ENCODE measurements at places on chromosomes 6 and 20.

- no peak for DNase-seq
These were observed 192.2 kb upstream of the DTNBP1 start for GRCh38 chr6:15854826-15855710.

- no peak for DNase-seq
These were observed 107.7 kb downstream of the FOXF2 start for GRCh38 chr6:1496836-1497760.

- DNase-seq: no peak
These were observed 42.6 kb upstream of the ENPP1 start for GRCh38 chr6:131765081-131765803.

GRCh38 chr6:150878347-150879213 lies 13.1 kb downstream of the MTHFD1L start:
- no peak for DNase-seq

GRCh38 chr6:8543714-8544113 lies 108.4 kb upstream of the SLC35B3 start:
- no peak for DNase-seq

- DNase-seq: no peak
These were observed 108.9 kb downstream of the UST start for GRCh38 chr6:148855744-148856143.

- no peak for DNase-seq
These were observed 126.7 kb upstream of the NEDD9 start for GRCh38 chr6:11358904-11359830.

GRCh38 chr6:84546427-84546914 lies 217.9 kb downstream of the TBX18 start:
- no peak for DNase-seq

DNA sequence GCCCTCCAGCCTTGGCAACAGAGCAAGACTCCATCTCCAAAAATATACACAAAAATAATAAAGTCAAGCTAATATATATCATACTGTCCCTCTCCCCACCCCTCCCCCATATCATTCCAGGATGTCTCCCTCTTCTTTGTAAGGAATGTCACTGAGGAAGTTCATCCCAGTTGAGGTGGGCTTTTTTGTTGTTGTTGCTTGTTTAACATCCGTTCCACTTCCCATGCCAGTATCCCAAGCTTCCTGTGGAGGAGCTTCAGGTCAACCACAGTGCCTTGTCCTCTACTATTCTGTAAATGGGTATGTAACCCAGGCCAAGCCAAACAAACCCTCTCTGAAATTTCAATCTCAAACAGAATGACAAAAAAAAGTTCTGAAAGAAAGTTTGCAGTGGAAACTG lies 19.0 kb upstream of the PTPN1 start:
- no peak for DNase-seq

DNA sequence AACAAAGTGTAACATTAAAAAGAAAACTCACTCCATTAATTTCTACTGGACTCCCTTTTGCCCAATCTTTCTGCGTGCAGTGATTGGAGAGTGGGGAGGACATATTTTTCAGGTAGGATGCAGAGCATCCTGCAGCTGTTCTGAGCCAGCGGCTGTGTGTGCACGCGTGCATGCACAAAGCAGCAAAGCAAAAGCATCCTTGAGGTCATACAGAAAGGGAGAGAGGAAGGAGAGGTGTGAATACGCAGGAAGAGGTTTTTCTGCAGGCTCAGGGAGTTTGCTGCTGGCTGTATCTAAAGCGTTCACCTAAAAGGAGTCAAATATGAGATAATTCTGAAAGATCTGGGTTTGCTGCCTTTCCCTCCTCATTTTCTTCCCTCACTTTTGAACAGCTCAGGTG lies 108.4 kb downstream of the HUS1B start:
- peak; percentile 69 for DNase-seq

DNA sequence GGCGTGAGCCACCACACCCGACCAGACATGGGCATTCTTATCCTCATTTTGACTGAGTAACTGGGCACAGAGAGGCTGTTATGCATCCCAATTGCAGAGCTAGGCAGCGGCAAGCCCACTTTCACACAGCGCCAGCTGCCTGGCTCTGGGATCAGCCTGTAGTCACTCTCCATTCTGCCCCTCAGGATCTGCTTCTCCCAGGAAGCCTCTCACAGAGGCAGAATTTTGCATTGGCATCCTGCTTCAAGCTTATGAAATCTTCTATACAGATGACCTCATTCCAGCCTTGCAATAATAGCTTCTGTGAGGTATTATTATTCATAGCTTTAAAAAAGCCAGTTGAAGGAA lies 37.0 kb upstream of the IER3 start:
- no peak for DNase-seq

DNA sequence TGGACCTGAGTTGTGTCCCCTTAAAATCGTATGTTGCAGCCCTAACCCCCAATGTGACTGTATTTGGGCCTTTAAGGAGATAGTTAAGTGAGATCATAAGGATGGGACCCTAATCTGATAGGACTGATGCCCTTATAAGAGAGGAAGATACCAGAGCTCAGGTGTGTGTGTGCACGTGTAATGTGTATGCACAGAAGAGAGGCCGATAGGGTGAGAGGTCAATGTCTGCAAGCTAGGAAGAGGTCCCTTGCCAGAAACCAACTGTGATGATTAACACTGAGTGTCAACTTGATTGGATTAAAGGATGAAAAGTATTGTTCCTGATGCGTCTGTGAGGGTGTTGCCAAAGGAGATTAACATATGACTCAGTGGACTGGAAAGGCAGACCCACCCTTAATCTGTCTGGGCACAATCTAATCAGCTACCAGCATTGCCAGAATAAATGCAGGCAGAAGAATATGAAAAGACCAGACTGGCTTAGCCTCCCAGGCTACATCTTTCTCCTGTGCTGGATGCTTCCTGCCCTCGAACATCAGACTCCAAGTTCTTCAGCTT lies 299.8 kb downstream of the LRFN2 start:
- no peak for DNase-seq

DNA sequence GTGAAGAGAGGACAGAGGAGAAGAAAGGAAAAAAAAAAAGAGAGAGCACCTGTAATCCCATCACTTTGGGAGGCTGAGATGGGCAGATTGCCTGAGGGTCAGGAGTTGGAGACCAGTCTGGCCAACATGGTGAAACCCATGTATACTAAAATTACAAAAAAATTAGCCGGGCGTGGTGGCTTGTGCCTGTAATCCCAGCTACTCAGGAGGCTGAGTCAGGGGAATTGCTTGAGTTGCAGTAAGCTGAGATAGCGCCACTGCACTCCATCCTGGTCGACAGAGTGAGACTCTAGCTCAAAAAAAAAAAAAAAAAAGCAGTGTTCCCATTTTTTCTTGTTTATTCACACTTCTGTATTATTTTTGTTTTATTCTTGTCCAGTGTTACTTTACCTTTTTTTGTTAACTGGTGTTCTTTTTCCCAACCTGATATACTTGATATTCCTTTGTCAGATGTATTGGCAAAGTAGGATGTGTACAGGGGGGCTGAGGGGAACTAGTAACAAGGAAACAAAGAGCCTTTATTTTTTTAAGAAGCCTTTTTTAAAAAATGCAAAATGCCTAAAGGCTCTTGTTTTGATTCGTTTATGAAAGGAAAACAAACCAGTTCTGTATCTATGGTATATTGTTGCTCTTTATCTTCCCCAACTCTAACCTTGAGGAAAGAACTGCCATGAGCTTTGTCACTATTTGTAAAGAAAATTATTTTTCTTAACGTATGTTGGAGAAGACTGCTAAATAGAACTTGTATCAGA lies 22.3 kb downstream of the COL19A1 start:
- DNase-seq: no peak

Measured in activated CD4-positive, alpha-beta T cell treated with anti-CD3 and anti-CD28 coated beads for 48 hours (primary cell).